Calu3 (cell line): ENCODE measurements at places on chromosomes 1 and 21.
A peak's percentile ranks its signal among the peaks of the same experiment; 100 is the strongest.

DNA sequence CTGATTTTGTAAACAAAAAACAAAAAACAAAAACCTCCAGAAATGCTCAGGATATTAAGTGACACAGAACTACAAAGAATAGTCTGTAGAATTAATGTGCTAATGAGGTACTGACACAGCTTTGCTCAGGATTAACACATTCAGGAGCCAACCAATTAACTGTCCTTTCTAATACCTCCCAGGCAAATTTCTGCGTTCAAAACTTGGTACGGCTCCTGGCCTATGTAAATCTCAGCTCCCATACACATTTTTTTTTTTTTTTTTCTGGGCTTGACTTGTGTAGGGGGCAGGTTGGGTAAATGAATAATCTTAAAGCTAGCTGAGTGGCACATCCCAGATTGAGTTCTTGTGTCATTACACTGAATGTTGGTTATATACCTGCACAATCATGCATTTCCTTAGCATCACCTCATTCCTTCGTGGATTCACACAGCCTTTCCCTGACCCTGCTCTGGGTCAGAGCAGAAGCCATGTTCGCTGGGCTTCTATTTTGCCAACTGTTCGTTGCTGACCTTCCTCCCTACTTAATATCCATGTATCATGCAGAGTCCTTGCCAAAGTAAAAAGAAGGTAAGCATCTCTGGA lies 12.6 kb upstream of the IER5 start:
- DNase-seq = no peak

- DNase-seq = no peak
Observed at GRCh38 chr1:182984621-182985020, 31.7 kb upstream of the SHCBP1L start.

DNA sequence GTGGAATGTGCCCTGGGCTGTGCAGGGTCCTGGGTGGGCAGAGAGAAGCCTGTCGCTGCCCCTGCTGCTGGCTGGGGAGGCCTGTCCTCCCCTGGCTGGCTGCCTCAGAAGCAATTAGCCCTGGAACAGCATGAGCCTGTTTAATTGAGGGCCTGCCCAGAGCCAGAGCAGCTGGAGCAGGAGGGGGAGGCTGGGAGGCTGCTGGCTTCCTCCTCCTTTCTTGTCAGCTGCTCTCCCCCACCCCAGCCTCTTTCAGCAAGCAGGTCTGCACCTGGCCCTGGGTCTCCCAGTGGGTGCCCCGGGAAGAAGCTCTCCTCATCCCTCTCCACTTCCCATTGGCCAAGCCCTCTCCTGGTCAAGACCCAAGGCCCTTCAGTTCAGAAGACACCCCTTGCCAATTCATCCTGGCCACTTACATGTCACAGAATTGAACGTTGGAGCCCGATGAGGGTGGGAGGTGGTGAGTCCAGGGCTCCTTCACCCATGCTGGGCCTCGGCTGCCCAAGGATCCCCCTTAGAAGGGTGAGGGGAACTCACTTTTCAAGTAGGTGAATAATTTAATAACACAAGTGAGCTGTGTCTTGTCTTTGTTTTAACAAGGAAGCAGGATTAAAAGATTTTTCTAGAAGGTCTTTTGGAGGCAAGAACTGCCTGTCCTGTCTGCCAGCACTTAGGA lies 13.2 kb downstream of the AMPD2 start:
- DNase-seq = no peak

GRCh38 chr1:151058692-151059091 lies 730 bp downstream of the CDC42SE1 start:
- peak; percentile 91 for DNase-seq
